ENCODE measurements at places on chromosomes 13 and 19. TPM values are rescaled to one million over a fixed set of nuclear protein-coding genes. Genes with fewer than 3 reads are reported as not detected.

DNA sequence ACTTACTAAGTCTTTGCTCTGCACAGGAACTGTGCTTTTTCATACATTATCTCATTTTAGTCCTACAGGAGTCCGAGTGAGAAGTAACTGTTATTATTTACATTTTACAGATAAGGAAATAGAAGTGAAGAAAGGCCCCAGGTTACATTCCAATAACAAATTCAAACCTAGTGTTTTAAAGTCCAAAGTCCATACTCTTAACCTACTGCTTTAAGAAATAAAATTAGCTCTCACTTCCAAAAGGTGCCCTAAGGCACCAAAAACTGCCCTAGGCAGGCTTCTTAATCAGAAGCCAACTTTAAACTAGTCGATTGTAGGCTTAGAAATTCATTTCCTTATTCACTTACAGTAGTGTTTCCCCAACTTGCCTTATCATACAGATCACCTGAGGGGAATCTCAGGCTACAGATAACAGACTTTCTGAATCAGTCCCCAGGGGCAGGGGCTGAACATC, 555.9 kb downstream of the DIAPH3 start:
- no peak overlapping the region for H3K4me3 ChIP-seq
- DNase-seq, result no peak
- no peak overlapping the region for H3K27ac ChIP-seq
- no peaks in the 10 kb centered on the region for H3K27me3 ChIP-seq
- no peaks in the 10 kb centered on the region for H3K36me3 ChIP-seq
- no peaks in the 10 kb centered on the region for H3K4me1 ChIP-seq

DNA sequence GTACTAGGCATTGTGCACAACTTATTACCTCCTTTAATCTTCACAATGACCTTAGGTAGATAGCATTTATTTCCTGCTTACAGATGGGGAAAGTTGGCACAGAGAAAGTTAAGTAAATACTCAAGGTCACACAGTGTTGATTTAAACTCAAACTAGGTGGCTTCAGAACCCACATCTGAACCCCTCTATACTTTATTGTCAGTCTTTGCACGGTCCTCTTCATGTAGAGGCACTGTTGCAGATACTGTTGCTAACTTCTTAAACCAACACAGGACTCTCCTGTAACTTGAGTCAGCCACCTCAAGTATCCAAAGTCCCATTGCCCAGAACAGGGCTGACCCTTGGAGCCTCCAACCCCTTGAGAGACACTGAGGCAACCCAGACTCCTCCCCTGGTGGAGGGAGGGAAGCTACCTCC, 48.8 kb downstream of the FRY start:
- H3K4me1 ChIP-seq, result no peaks in the 10 kb centered on the region
- H3K27me3 ChIP-seq, result no peaks in the 10 kb centered on the region
- H3K36me3 ChIP-seq, result no peaks in the 10 kb centered on the region
- DNase-seq, result no peak
- no peak overlapping the region for H3K4me3 ChIP-seq

GRCh38 chr13:98524391-98524790, 52.5 kb downstream of the STK24 start:
- no peak overlapping the region for H3K4me3 ChIP-seq
- H3K4me1 ChIP-seq, result peaks cover 5% of the 10 kb centered on the region
- H3K27me3 ChIP-seq, result no peaks in the 10 kb centered on the region
- no peak for DNase-seq

Gene ZBTB32
- 0.77 TPM for polyA plus RNA-seq
